ENCODE measurements at places on chromosomes 11 and 22.

DNA sequence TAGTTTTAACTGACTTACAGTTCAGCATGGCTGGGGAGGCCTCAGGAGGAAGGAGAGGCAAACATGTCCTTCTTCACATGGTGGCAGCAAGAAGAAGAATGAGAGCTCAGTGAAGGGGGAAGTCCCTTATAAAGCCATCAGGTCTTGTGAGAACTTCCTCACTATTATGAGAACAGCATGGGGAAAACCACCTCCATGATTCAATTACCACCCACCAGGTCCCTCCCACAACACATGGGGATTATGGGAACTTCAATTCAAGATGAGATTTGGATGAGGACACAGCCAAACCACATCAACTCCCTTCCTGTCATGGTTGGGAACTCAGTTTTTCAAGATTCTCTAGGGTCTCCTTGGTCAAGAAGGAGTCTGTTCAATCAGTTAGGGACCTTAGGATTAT is 432.9 kb upstream of the CNTN5 start:
- no peak for DNase-seq

GRCh38 chr11:118841469-118842242 is 42.0 kb upstream of the CXCR5 start:
- DNase-seq, result peak; percentile 62

GRCh38 chr22:19805821-19806212 is 45.2 kb downstream of the TBX1 start:
- DNase-seq, result no peak

DNA sequence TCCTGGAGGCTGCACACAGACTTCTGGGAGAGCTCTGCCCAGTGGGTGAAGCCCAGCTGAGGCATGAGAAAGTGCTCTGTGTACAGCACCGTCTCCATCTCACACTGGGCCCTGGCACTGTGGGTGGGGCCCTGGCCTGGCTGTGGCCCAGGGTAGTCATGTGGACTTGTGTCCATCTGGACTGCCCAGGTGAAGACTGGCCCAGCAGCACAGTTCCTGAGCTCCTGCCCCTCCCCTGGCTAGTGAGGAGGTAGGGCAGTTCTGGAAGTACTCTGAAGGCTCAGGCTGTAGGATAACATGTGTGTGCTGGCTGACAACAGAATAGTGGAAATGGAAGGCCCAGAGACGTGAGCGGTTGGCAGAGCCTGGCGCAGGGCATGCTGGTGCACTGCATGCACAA is 35.4 kb downstream of the RSPH14 start:
- no peak for DNase-seq

DNA sequence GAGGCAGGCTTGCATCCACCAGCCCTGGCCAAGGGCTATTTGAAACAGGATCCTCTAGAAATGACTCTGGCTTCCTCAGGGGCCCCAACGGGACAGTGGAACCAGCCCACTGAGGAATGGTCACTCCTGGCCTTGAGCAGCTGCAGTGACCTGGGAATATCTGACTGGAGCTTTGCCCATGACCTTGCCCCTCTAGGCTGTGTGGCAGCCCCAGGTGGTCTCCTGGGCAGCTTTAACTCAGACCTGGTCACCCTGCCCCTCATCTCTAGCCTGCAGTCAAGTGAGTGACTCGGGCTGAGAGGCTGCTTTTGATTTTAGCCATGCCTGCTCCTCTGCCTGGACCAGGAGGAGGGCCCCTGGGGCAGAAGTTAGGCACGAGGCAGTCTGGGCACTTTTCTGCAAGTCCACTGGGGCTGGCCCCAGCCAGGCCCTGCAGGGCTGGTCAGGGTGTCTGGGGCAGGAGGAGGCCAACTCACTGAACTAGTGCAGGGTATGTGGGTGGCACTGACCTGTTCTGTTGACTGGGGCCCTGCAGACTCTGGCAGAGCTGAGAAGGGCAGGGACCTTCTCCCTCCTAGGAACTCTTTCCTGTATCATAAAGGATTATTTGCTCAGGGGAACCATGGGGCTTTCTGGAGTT is 13.3 kb downstream of the IL10RA start:
- DNase-seq, result no peak

GRCh38 chr11:30431127-30431814 is 108.4 kb downstream of the ARL14EP start:
- no peak for DNase-seq

DNA sequence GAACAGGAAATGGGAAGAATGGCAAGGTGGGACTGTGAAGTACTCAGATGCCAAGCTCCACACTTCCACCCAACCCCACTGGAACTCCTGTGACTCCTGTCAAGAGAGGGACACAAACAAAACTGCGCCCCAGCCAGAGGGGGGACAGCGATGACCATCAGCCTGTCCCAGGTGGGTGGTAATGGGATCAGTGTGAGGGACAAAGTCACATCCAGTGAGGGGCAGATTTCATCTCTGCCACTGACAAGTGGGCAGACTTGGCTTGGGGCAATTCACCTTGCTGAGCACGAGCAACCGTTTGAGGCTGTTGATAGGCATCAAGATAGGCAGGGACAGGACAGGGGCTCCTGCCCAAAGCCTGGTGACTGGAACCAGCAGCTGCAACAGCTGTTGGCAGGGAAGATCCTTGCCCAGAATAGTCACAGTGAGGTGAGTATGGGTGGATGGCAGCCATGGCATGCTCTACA is 105.4 kb upstream of the PITPNB start:
- DNase-seq, result no peak

GRCh38 chr11:65643971-65644370 is 6.1 kb downstream of the SIPA1 start:
- no peak for DNase-seq

DNA sequence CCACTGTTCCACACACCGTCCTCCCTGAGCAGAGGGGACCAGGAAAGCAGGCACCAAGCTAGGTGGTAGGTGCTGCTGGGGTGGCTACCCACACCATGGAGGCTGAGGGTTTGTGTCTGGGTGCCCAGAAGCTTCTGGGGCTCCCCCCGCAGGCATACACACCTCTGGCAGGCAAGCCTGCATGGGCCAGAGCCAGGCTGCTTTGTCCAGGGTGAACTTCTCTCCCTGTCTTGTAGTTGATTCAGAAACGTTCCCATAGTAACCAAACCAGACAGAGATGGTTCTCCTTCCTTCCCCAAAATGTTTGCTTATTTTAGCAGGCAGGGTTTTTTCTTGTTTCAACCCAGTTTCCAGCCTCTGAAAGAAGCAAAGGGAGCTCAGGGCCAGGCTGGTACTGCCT is 40.9 kb upstream of the SUSD2 start:
- DNase-seq, result peak; percentile 20

GRCh38 chr11:126061707-126062678 is 673 bp downstream of the CDON start:
- DNase-seq, result no peak

DNA sequence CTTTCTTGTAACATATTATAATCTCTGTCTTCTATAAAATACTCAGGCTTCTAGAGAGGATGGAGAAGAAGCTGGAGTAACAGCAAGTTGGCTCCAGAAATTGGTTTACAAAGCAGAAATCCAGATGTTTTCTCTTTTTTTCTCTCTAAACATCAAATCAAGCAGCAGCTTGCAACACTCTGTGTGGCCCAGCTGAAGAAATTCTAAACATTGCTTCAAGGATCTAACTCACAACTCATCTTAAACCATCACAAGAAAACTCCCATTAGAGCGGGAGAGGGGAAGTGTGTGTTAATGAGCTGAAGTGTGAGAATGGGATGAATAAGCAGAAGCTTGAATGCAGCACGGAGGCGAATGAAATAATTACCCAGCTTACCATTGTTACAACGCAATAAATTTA is 146.5 kb downstream of the OPCML start:
- no peak for DNase-seq

DNA sequence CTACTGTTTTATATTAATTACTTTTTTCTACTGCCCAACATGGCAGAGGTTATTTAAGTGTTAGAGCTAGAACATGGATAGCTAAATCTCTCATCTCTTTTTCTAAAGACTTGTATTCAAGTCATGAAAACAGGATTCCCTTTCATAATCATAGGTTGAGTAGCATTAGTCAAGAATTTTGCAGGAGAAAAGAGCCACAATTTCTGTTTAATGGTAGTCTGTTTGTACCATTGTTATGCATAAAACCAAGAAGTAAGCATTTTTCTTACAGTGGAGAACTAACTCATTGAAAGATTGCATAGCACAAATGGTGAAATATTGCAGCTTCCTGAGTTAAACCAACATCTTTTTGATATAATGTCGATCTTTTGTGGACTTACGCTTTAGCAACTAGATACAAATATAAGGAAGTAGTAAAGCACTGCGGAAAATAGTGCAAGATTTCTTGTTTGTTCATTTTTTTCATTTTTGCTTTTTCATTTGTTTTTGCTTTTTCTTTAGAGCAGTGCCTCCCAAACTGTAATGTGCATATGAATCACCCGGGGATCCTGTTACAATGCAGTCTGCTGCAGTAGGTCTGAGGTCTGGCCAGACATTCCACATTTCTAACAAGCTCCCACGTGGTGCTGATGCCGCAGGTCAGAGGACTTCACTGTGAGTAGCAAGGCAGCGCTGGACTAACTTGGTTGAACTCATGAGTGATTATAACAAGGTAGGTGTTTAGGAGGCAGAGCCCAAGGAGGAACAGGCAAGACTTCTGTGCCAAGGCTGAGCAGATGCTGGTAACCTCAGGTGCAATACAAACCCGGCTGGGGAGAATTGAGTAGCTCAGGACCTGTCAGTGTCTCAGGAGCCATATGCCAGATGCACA is 4.6 kb downstream of the ETS1 start:
- no peak for DNase-seq

GRCh38 chr11:109106151-109106906 is 315.7 kb upstream of the C11orf87 start:
- DNase-seq, result no peak

DNA sequence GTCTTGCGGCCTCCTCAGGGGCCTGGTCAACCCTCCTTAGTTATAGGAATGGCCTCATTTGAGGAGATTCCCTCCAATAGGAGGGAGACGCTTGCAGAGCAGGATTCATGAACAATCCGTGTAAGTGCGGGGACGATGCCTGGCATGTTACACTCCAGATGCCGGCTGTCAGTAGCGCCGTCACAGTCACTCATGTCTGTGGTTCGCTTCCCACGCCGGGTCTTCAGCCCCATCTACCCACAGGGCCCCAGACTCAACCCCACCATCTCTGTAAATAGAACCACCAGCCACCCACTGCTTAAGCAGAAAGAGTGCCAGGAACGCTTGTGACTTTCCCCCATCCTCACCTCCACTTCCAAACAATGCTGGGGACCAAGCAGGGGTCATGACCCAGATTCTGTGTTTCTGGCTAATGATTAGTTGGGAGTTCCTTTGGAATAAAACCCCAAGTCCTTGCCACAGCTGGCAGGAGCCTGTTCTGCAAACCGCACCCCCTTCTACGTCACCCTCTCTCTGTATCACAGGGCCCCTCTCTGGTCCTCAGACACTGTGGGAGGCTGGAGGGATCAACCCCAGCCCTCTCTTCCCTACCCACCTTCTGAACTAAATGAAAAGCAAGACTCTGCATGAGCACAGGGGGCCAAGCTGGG is 38.8 kb upstream of the TOLLIP start:
- no peak for DNase-seq

DNA sequence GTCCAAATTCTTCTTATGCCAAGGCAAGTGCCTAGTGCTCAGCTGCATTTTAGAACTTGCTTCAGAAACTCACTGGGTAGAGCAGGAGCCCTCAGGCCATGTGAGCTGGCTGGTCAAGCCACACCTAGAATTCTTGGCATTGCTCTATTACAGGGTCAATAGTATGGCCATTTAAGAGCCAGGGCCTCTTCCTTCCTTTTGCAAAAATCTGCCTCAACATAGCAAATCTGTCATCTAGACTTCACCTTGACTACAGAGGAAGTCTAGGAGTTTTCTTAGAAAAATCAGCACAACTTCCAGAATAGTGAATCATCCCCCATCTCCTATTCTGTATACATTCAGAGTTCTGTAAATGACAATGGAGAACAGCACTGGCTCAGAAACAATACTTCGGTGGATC is 112.0 kb upstream of the TTC12 start:
- no peak for DNase-seq

DNA sequence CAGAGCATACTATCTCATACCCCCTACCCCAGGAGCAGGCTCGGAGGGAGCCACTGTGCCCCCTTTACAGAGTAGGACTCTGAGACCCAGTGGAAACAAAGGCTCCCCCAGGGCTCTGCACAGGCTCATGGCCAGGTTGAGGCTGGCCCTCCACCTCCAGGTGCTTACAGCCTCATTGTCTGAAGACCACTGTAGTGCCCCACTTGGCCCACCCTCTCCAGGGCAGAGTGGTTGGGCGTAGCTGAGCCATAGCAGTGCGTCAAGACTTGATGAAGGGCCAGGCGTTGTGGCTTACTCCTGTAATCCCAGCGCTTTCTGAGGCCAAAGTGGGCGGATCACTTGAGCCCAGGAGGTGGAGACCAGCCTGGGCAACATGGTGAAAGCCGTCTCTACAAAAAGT is 1.7 kb downstream of the ANKRD13D start:
- no peak for DNase-seq

DNA sequence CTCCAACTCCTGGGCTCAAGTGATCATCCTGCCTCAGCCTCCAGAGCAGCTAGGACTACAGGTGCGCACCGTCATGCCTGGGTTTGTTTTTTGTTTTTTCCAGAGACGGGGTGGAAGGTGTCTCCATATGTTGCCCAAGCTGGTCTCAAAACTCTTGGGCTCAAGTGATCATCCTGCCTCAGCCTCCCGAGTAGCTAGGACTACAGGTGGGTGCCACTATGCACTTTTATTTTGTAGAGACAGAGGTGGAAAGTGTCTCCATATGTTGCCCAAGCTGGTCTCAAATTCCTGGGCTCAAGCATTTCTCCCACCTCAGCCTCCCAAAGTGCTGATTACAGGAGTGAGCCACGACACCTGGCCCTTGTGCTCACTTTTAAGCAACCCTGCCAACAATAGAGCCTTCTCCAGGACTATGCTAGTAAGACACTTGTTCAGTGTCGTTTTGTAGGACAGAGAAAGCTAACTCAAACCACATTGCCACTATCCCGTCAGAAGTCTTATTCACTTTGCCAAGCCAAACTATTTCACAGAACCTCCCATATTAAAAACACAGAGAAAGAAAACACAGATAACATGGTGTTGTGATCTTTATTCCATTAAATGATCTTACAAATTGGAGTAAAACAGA is 9.4 kb upstream of the PLAAT3 start:
- DNase-seq, result no peak
